ENCODE measurements at places on chromosomes 13 and 19.

DNA sequence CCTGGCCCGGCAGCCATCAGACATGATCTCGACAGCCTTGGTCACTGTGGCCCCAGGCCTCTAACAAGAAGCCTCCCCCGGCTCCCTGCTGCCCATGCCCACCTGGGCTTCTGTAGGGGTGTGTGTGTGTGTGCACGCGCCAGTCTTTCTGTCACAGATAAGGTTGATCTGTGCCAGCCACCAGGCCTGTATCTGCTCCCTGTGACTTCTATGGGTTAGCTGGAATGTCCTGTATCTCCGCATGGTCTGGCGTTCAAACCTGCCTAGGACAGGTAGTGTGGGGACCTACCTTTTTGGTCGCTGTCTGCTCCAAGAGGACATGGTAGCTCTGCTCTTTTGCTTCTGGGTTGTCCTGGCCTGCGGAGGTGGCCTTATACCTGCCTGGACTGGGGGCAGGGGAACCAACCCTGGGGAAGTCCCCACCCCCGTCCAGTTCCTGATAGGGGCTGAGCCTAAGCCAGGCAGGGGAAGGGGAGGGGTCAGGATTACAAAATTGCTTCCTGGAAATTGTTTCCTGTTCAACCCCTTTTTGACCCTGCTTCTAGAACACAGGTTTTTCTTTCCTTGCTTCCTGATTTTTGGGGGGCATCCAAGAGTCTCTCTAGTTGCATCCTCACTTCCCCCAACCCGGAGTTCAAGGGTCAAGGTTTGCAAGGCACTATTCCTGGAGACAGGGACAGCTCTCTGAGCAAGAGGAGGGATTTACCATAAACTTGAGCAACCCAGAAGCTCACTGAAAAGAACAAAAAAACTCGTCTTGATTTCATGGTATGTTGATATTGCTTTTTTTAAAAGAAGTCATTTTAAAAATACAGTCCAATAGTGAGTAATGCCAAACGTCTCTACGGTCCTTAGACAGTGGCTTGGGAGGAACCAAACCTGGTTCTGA, at the start of gene LRG1:
TSS of gene LRG1 (minus strand) at position 344 of the 889 bp plus-strand sequence. CDS start at position 321, 23 bp downstream.
- no peak for DNase-seq

DNA sequence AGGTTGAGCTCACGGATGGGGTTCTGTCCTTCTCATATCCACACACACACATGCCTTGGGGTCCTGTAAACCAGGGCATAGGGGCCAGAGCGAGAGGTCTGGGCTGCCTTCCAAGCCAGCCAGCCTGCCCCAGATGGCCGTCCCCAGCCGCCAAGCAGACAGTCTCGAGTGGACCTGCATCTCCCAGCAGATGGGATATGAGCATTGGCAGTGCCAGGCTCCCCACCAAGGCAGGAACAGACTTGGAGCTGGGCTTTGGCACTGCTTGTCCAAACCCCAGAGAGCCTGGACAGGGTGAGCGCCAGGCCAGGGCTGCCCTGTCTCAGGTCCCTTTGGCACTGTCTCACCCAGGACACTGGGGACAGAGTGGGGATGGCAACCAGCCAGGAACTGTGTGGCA, 130.4 kb downstream of the DPF1 start:
- DNase-seq: no peak

DNA sequence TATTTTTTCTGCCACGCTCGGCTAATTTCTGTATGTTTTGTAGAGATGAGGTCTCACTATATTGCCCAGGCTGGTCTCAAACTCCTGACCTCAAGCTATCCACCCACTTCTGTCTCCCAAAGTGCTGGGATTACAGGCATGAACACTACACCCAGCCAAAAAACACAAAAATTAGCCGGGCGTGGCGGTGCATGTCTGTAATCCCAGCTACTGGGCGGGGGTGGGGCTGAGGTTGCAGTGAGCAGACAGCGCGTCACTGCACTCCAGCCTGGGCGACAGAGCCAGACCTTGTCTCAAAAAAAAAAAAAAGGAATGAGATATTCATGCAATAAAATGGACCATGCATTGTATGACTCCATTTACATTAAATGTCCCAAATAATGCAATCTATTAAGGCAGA, 32.2 kb downstream of the VASP start:
- DNase-seq: no peak

GRCh38 chr19:53389571-53389970, 5.4 kb upstream of the ZNF765 start:
- DNase-seq: no peak

GRCh38 chr19:1746401-1747284, 6.7 kb upstream of the ONECUT3 start:
- DNase-seq: no peak

DNA sequence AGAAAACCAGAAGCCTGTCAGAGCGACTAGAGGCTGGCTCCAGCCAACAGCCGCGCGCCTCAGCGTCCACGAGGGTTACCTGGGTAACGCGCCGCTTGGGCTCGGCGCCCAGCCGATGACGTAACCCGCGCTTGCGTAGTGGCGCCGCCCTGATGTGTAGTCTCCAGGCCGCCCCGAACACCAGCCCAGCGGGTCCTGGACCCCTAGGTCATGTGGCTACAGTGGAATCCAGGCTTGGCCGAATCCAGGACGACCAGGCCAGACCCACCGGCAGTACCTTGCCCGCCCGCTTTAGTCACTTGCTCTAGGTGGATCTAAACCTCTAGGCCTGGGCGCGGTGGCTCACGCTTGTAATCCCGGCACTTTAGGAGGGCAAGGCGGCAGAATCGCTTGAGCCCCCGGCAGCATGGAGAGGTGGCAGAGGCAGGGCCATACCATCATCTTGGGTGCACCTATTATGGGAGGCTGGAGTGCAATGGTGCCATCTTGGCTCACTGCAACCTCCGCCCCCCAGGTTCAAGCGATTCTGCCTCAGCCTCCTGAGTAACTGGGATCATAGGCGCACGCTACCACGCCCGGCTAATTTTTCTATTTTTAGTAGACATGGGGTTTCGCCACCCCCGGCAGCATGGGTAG, 7.2 kb upstream of the ZNF606 start:
- DNase-seq: peak; percentile 55

DNA sequence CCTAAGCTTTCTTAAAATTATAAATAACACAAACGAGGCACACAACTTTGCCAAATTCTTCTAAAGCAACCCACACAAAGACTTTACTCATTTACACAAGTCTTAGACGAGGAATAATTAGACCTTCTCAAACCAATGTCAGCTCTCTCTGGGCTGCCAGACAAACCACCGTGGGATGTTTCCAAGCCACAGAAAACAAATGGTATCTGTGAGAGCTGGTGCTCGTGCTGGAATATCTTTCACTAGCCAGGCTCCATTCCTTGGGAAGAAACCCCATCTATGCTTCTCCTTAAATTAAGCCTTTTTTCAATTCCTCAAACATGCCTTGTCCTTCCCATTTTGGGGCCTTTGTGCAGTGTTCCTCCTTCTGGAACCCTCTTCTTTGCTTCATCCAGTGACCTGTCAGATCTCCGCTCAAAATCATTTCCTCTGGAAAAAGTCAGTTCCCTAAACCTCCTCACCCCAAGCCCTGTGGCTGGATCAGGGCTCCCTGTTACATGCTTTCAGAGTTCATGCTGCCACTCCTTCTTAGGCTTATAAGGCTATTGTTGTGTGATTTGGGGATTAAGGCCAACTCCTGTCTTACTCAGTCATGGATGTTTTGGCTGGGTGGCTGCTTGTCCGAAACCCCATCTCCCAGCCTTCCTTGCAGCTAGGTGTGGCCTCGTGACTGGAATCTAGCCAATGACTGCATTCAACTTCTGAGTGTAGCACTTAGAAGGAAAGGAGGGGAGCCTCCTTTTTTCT, 64.2 kb upstream of the GTF2F2 start:
- DNase-seq: no peak

DNA sequence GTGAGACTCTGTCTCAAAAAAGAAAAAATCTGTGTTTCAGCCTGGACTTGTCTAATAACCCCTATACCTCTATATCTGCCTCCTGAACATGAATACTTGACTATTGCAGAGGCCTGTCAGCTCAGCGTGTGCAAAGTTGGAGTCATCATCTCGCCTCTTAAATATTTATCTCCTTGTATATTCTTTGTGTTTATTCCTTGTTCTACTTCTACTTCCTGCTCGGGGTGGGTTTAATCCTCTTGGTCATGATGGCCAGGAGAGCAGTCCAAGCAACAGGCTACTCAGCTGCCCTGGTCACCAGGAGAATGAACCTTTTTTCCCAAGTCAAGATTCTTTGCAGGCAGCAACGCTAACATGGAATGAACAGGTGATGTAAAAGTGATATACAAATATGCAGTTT, 119.1 kb downstream of the PCCA start:
- DNase-seq: no peak

DNA sequence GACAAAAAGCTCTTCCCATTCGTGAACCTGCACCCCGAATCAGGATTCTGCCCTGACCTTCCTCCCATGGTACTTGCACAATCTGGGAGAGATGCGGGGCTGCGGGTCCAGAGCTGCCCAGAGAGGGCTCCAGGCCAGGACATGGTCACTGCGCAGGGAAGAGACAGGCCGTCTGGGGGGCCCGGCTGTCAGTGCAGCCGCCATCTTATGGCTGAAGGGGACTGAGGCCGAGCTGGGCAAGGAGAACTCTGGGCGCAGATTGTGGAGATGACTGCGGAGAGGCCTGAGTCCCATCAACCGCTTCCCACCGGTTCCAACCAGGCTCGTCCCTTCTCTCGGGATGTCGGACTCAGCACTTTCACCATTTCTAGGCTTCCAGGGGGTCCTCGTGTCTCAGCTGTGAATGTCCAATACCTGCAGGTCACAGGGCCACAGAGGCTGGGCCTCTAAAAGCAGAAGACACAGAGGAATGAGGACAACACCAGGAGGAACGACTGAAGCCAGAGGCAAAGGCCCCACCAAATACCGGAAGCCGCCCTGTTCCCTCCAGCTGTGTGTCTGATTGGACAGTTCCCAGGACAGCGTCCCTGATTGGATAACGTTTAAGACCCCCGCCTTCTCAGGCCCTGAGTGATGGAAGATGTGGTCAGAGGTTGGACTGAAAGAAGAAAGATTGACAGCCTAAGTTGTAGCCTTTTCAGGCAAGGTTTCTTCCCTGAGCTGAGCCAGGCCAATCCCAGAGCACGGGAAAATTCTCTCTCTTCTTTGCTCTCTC, 117.1 kb upstream of the ZNF91 start:
- DNase-seq: no peak

DNA sequence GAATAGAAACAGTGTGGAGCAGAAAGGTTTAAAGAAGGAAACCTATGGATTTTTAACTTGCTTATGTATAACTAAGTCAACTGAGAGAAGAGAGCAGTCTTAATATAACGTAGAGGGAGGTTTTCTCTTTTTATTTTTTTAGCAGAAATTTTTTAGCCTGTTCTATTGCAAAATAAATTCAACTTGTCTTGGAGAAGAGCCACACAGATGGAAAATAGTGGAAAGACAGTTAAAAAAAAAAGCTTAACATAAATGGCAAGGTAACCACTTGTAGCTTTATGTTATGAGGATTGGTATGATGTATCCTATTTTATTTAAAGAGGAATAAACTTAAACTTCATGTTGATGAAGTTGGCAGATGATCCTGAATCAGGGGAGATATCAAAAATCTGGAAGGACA, 312.4 kb downstream of the SHISA2 start:
- DNase-seq: no peak

- DNase-seq: no peak
These were observed 413.0 kb downstream of the TSHZ3 start for GRCh38 chr19:30936276-30936675.

- DNase-seq: peak; percentile 68
These were observed 3.0 kb downstream of the PRKD2 start for GRCh38 chr19:46713781-46714443.

DNA sequence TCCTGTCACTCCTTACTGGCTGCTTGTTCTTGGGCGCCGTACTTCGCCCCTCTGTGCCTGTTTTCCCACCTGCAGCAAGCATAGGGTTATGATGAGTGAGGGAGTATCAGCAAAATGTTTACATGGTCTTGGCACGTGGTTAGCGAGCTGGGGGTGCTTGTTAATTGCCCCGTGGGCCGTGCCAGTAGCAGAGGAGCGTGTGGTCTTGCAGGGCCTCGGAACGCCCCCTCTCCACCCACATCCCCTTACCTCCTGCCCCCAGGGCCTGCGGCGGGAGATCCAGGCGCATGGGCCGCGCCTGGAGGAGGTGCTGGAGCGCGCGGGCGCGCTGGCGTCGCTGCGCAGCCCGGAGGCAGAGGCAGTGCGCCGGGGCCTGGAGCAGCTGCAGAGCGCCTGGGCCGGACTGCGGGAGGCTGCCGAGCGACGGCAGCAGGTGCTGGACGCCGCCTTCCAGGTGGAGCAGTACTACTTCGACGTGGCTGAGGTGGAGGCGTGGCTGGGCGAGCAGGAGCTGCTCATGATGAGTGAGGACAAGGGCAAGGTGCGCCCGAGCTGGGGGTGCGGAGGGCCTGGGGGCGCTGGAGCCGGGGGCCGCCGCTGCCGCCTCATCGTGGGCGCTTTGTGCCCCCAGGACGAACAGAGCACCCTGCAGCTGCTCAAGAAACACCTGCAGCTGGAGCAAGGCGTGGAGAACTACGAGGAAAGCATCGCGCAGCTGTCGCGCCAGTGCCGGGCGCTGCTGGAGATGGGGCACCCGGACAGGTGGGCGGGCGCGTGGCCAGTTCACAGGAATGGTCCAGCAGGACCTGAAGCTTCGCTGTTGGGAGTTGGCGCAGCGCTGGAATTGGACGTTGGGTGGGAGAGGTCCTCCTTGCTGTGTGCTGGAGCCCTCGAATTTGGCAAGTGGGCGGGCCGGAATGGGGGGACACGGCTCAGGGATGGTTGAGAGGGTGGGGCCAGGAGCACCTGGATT, 22.5 kb upstream of the SHKBP1 start:
- DNase-seq: no peak

DNA sequence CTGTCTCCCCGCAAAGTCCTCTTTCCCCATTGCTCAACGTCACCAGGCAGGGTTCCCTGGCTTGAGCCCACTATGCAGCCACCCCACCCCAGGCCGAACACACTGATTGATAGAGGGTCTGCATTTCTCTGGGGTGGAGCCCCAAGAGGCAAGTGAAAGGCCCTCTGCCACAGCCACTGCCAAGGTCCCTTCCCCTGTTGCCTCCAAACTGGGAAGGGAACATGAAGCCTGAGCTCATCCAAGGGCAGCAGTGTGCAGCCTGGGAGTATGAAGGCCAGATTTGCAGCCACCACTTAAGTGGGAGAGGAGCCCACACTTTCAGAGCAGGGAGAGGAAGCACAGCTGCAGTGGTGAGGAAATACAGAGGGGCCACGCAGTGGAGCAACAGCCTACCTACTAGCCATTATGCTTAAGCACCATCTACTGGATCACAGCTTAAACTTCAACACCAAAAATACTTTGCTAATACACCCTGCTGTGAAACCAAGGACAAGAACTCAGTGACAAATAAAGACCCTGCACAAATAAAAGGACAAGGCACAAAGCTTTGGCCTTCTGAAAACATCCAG, 48.6 kb downstream of the UBL3 start:
- no peak for DNase-seq
